ENCODE measurements at places on chromosomes 7 and 10. TPM values are rescaled to one million over a fixed set of nuclear protein-coding genes. Genes with fewer than 3 reads are reported as not detected.

- no peak for DNase-seq
Observed at GRCh38 chr10:21692916-21693315, 158.9 kb downstream of the MLLT10 start.

DNA sequence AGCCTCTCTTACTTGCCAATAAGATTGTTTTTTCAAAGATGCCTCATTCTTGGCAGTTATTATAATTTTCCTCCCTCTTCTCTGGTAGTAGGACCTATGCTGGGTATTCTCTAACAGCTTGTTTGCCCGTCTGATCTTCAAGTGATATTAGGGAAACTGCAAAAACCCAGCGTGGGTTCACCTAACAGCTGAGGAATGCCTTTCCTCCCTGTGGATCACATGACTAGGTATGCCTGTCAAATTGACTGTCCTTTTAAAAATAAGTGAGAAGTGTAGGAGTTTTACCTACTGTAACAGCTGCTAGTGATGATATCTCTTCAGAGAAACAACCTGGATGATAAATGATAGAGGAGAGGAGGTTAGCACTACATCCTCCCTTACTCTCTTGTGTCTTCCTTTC is 22.0 kb downstream of the HECTD2 start:
- DNase-seq: no peak

DNA sequence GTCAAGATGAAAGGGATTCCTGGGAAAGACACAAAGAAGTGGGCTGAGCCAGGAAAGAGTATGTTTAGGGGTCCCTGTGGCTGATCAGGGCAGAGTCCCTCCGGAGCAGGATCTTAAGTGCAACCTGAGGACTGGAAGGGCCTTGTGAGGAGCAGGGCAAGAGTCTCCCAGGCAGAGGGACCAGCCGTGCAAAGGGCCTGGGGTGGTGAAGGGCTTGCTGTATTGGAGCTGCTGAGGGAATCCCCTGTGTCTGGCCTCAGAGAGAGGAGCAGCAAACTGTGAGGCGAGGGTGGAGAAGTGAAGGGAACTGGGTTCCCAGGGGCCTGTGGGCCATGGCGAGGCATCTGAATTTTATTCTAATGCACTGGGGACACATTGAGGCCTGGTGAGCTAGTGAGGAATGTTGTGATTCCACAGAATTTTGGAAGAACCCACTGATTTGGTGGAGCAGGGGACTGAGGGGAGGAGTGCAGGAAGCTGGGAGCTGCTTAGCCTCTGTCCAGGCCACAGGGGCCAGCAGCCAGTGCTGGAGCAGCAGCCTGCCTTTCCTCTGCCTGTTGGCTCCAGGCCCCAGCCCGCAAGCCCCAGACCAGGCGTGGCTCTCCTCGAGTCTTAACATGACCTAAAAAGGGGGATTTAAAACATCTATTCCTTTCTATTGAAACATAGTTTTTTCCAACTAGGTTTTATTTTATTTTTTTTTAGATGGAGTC is 138.4 kb upstream of the IGFBP3 start:
- peak; percentile 41 for DNase-seq

DNA sequence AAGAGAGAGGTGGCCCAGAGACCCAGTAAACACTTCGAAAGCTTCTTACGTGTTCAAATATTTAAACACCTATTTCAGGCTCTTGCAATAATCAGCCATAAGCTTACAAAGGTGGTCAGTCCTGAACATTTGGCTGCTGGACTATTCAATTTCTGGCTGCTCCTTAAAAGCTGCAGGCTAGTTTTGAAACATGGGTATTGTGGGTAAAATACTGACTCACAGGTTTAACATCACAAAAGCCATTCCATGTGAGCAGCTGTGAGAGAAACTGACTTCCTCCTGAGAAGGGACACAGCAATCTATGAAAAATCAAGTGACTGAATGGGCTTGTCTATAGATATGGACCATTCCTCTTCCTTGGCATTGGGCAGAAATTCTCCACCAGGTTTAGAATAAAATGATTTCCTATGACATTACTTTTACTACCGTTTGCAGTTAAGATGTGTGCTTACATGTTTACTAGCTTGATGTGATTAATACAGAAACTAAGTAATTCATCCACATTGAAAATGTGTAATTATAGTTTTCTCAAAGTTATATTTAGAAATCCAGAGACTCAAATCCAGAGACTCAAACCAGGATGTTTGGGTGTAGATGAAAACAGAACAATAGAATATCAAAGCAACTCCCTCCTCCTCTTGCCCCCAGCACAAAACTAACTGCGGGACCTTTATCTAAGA is 252.3 kb downstream of the GATA3 start:
- DNase-seq: no peak

DNA sequence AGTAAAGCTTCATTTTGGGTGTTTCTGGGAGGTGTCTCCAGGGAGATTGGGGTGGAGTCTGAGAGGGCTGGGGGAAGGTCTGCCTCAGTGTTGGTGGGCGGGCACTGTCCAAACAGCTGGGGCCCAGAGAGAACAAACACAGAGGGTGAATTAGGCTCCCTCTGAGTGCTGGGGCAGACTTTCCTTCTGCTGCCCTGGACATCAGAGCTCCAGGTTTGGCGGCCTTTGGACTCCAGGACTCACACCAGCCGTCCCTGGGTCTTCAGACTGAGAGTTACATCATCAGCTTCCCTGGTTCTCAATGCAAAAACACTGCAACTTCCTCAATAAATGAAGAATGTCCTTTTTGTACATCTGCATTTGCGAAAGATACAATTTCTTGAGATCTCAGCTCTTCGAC is 427.4 kb downstream of the PTPRN2 start:
- DNase-seq: no peak

DNA sequence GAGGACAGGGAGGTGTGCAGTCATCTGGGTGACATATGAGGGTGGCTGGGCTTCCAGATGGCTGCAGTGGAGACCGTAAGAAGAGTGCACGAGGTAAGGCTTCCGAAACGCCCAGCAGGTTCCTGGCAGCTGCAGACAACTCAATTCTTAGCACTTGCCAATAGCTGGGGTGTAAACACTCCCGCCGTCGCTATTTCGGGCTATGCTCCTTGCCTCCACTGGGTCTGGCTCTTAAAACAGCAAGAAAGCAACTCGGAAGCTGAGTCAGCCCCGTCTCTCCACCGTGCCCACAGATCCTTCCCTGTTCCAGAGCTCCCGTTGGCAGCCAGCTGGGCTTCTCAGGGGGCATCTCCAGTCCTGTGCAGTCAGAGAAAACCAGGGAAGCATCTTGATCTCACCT is 6.1 kb upstream of the PDGFA start:
- DNase-seq: no peak

DNA sequence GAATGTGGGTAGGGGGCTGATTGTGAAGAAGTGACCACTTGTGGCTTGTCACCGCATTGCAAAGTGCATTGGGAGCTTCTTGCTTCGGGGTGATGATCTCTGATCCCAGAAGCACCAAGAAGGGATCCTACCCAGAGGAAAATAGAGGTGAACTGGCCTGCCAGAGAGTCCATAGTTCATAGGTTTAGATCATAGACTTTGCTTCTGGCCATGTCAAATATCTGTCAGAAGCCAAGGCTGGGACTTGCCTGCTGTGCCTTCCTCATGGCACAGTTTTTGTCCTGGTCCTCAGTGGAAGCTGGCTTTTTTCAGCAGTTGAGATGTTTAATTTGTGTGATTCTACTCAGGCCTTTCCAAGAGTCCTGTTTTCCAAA is 1.1 kb downstream of the ZSWIM8 start:
- no peak for DNase-seq

- DNase-seq: no peak
Observed at GRCh38 chr10:86793696-86794095, 37.3 kb downstream of the BMPR1A start.

The CDH23 gene
- total RNA-seq: 5.1 TPM

The FMC1 gene
- 18.2 TPM for total RNA-seq

The ARHGAP19 gene
- 10.9 TPM for total RNA-seq

The NPSR1 gene
- not detected for total RNA-seq

The ATG9B gene
- 1.2 TPM for total RNA-seq

The CD36 gene
- total RNA-seq: 35.8 TPM

The ATE1 gene
- total RNA-seq: 38.4 TPM

The CALML3 gene
- not detected for total RNA-seq

The ADCYAP1R1 gene
- total RNA-seq: 7.2 TPM

The CALHM1 gene
- total RNA-seq: not detected

The LRRD1 gene
- total RNA-seq: not detected

All from mucosa of gallbladder (tissue), 1 donor.